ENCODE measurements at places on chromosomes 2 and 18.
A peak's percentile ranks its signal among the peaks of the same experiment; 100 is the strongest.

- no peak overlapping the region for H3K27ac ChIP-seq
- H3K36me3 ChIP-seq: no peaks in the 10 kb centered on the region
- DNase-seq: no peak
- H3K27me3 ChIP-seq: peaks cover 2% of the 10 kb centered on the region
Measured at GRCh38 chr18:24413148-24413547, 13.3 kb upstream of the IMPACT start.

- no peak overlapping the region for H3K4me3 ChIP-seq
- no peaks in the 10 kb centered on the region for H3K27me3 ChIP-seq
- H3K36me3 ChIP-seq: no peaks in the 10 kb centered on the region
- no peak for DNase-seq
- H3K4me1 ChIP-seq: peaks cover 23% of the 10 kb centered on the region
Measured at GRCh38 chr2:230691005-230691647, 21.5 kb upstream of the CAB39 start.

DNA sequence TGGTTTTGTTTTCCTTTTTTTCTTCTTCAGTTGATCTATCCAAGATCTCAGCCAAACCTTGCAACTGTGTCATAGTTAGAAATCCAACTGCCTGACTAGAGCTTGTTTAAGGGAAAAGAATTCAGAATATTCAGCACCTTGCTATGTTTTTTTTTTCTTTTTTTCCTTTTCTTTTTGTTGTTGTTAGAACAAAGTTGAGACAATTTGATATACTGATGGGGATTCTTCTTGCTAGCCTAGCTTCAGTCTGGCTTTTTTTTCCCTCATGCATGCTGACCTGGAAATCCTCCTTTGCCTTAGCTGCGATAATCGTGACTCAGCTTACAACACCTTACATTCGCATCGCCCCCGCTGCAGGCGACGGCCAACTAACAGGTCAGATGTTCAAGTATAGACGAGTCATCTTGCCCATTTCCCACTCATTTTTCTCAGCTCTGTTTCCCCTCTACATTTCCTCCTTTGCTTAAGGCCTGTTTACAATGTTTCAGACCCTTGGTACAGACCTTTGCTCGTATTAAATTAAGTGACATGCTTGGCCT, 487.2 kb upstream of the RAB12 start:
- no peaks in the 10 kb centered on the region for H3K27me3 ChIP-seq
- no peak for DNase-seq
- H3K4me1 ChIP-seq: no peaks in the 10 kb centered on the region

- H3K4me3 ChIP-seq: no peak overlapping the region
- no peaks in the 10 kb centered on the region for H3K27me3 ChIP-seq
- H3K4me1 ChIP-seq: no peaks in the 10 kb centered on the region
Measured at GRCh38 chr2:2528846-2529245, 197.8 kb upstream of the MYT1L start.

DNA sequence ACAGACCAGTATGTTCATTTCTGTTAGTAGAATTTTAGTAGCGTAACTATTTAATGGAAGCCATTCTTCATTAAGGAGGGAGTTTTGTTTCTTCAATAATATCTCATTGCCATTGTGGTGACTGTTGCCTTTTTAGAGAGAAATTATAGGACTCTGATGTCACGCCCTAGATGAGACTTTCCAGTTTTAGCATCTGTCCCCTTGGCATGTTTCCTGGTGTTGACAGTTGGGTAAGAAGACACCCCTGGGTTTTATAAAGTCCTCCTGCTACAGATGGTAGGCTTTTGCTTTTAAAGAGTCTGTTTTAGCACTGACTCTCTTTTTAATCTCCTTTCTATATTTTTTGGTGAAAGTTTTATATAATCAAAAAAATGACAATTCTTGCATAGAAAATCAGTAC, 41.9 kb downstream of the KCNJ3 start:
- H3K4me1 ChIP-seq: no peaks in the 10 kb centered on the region
- no peak overlapping the region for H3K4me3 ChIP-seq
- no peaks in the 10 kb centered on the region for H3K27me3 ChIP-seq
- no peaks in the 10 kb centered on the region for H3K36me3 ChIP-seq
- no peak overlapping the region for H3K27ac ChIP-seq
- DNase-seq: no peak

DNA sequence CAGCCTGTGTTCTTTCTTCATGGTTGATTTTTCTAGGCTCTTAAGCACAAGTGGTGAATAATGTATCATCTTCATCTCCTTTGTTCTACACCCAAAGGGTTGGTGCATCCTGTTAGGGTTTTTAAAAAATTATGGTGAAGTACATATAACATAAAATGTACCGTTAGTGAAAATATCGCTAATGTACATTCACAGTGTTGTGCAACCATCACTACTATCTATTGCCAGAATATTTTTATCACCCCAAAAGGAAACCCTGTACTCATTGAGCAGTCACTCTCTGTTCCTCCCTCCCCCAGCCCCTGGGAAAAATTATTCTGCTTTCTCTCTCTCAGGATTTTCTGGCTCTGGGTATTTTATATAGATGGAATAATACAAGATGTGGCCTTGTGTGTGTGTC, 98.5 kb downstream of the PRKCE start:
- DNase-seq: no peak
- no peak overlapping the region for H3K27ac ChIP-seq
- H3K36me3 ChIP-seq: no peaks in the 10 kb centered on the region
- H3K4me3 ChIP-seq: no peak overlapping the region
- peaks cover 12% of the 10 kb centered on the region for H3K4me1 ChIP-seq

GRCh38 chr2:238891457-238892203, 43.7 kb downstream of the TWIST2 start:
- peaks cover 17% of the 10 kb centered on the region for H3K27me3 ChIP-seq
- H3K4me3 ChIP-seq: no peak overlapping the region
- H3K36me3 ChIP-seq: no peaks in the 10 kb centered on the region
- no peak overlapping the region for H3K27ac ChIP-seq
- H3K4me1 ChIP-seq: no peaks in the 10 kb centered on the region

DNA sequence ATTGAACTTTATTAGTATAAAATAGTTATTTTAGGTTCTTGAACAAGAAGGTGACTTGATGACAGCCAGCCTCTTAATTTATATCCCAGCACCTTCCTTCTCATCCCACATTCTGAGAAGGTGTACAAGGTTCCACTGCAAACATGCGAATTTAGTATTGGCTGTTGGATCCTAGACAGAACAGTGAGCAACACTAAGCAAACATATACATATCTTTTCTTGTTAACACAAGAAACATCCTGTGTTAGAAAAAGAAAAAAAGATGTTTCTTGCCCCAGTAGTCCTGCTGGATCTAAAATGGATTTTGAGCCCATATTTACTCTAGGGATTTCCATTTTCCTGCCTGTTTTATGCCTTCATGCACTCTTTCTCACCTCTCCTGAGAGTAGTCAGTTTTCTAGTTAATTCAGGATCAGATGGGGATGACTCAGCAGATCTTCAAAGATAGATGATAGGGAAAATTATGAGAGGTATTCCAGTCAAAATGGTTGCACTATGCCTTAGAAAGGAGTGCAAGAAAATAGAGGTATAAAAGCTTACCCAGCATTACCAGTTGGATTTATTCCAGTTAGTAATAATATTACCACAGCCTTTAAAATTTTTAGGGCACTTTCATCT, 336.5 kb downstream of the MEIS1 start:
- DNase-seq: no peak
- H3K27ac ChIP-seq: no peak overlapping the region
- no peak overlapping the region for H3K4me3 ChIP-seq
- no peaks in the 10 kb centered on the region for H3K27me3 ChIP-seq
- H3K4me1 ChIP-seq: no peaks in the 10 kb centered on the region
- H3K36me3 ChIP-seq: no peaks in the 10 kb centered on the region

DNA sequence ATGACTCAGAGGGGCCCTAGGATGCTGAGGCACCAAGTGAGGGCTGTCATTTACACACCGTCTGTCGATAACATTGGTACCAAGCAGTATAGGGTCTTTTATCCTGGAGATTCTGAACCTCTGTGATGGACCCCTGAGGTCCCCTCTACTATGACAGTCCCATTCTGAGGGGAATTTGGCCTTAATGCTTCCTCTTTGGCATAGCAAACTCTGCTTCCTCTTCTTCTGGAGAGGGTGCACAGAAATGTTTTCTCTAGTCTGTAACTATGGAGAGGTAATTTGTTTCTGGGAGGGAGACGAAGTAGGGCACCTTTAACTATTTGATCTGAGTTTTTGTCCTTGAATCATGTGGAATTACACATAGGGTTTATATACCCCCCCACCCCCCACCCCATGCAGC, 44.8 kb downstream of the INPP4A start:
- H3K36me3 ChIP-seq: no peaks in the 10 kb centered on the region
- peaks cover 6% of the 10 kb centered on the region for H3K4me1 ChIP-seq
- no peak for DNase-seq
- no peak overlapping the region for H3K27ac ChIP-seq
- no peaks in the 10 kb centered on the region for H3K27me3 ChIP-seq

DNA sequence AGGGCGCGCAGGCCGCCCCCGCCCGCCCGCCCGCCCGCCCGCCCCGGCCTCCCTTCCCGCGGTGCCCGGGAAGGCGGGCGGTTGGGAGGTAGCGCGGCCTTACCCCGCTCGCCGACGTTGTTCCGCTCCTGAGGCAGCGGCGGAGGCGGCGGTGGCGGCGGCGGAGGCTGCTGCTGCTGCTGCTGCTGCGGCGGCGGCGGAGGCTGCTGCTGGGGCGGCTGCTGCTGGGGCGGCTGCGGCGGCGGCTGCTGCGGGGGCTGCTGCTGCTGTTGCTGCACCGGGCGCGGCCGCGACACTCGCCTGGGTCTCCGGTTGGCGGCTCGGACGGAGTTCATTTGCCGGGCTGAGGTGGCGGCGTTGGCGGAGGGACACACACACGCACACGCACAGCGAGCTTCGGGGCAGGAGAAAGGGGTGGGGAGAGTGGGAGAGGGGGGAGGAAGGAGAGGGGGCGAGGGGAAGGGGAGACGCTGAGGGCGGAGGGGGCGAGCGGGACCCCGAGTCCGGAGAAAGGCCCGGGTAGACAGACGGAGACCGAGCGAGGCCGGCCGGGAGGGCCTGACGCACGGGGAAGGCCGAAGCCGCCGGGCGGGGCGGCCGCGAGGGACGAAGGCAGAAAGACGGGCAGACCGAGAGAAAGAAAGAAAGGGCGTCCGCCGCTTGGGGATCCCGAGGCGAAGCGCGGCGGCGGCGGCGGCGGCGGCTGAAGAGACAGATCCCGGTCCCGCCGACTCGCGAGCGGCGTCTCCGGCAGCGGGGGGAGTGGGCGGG, 727 bp downstream of the FBXO11 start:
- H3K36me3 ChIP-seq: no peaks in the 10 kb centered on the region
- peak overlapping the region; percentile 98 for H3K4me3 ChIP-seq
- H3K27ac ChIP-seq: peak overlapping the region; percentile 98
- peak; percentile 82 for DNase-seq

- H3K36me3 ChIP-seq: no peaks in the 10 kb centered on the region
- H3K4me1 ChIP-seq: peaks cover 50% of the 10 kb centered on the region
- peak overlapping the region; percentile 96 for H3K27ac ChIP-seq
- no peak for DNase-seq
- no peaks in the 10 kb centered on the region for H3K27me3 ChIP-seq
- peak overlapping the region; percentile 46 for H3K4me3 ChIP-seq
Measured at GRCh38 chr2:127411653-127412369, 6.4 kb upstream of the PROC start.

GRCh38 chr2:105540642-105541041, 141.8 kb upstream of the FHL2 start:
- no peaks in the 10 kb centered on the region for H3K36me3 ChIP-seq
- DNase-seq: no peak
- H3K27ac ChIP-seq: no peak overlapping the region
- H3K4me3 ChIP-seq: no peak overlapping the region
- no peaks in the 10 kb centered on the region for H3K27me3 ChIP-seq
- no peaks in the 10 kb centered on the region for H3K4me1 ChIP-seq

DNA sequence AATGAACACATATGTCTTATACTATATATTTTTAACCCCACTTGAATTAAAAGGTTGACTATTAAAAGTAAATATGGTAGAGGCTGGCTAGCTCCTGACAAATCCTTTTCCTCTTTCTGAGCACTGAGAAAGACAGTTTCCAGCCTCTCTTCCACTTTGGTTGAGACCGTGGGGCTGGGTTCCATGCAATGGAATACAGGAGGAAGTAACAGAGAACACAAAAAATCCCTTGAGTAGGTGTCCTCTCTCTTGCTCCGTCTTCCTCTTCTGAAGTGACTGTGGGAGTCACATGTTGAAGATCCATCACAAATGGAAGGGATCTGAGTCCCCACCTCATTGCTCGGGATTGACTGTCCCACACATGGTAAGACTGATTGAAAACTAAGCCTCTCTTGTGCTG, 36.6 kb upstream of the SIGLEC15 start:
- no peak for DNase-seq
- H3K27ac ChIP-seq: no peak overlapping the region
- no peaks in the 10 kb centered on the region for H3K36me3 ChIP-seq
- no peak overlapping the region for H3K4me3 ChIP-seq
- H3K4me1 ChIP-seq: no peaks in the 10 kb centered on the region

- no peaks in the 10 kb centered on the region for H3K4me1 ChIP-seq
- H3K4me3 ChIP-seq: no peak overlapping the region
- H3K27me3 ChIP-seq: no peaks in the 10 kb centered on the region
- no peaks in the 10 kb centered on the region for H3K36me3 ChIP-seq
- no peak overlapping the region for H3K27ac ChIP-seq
Measured at GRCh38 chr2:175606010-175606841, 395.8 kb downstream of the LNPK start.

GRCh38 chr2:3780477-3781402, 77.4 kb downstream of the DCDC2C start:
- no peak overlapping the region for H3K27ac ChIP-seq
- peak; percentile 55 for DNase-seq
- no peaks in the 10 kb centered on the region for H3K4me1 ChIP-seq
- no peak overlapping the region for H3K4me3 ChIP-seq
- H3K36me3 ChIP-seq: no peaks in the 10 kb centered on the region

DNA sequence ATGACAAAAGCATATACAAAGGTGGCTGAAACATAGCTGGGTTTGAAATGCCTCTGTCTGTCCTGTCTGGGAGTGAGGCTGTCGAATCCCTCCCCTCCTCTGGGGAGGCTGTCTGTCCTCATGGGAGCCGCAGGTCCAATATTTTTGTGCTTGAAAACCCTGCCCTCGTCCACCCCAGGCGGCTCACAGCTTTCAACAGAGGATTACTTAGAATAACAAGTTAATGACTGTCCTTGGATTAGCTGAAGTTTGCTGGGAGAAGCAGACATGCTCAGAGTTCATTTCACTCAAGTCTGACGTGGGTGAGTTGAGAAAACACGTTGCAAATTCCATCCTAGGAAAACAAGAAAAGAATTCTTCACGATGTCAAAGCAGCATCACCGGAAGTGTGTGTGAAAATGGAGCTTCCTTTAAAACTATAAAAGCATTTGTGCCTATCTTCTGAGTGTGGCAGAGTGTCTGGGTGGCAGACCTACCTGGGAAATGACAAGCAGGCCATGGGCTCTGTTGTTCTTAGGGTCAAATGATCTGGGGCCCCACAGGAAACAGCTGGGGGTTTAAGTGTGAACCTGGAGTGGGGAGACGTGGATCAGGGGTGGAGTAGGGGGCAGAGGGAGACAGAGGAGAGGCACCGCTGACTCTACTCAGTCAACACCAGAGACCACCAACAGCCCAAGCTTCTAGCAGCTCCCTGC, 77.1 kb downstream of the DDX1 start:
- no peaks in the 10 kb centered on the region for H3K36me3 ChIP-seq
- no peak for DNase-seq
- no peak overlapping the region for H3K4me3 ChIP-seq
- H3K4me1 ChIP-seq: no peaks in the 10 kb centered on the region

Measured in psoas muscle (tissue), 8 donors.